ENCODE measurements at places on chromosomes 5 and 9. TPM values are rescaled to one million over a fixed set of nuclear protein-coding genes. Genes with fewer than 3 reads are reported as not detected.

MLANA gene
- total RNA-seq = not detected

GRCh38 chr9:99040911-99041582 is 63.9 kb upstream of the TGFBR1 start:
- H3K36me3 ChIP-seq = no peaks in the 10 kb centered on the region
- DNase-seq = peak; percentile 63
- no peaks in the 10 kb centered on the region for H3K27me3 ChIP-seq

- DNase-seq = no peak
Measured at GRCh38 chr9:20294046-20294750, 328.1 kb downstream of the MLLT3 start.

DNAJB5 gene
- total RNA-seq = 36.5 TPM

- no peaks in the 10 kb centered on the region for H3K27me3 ChIP-seq
- DNase-seq = no peak
- no peak overlapping the region for H3K4me3 ChIP-seq
- H3K27ac ChIP-seq = no peak overlapping the region
- H3K4me1 ChIP-seq = no peaks in the 10 kb centered on the region
Measured at GRCh38 chr5:74673011-74673790, 11.8 kb upstream of the HEXB start.

DNA sequence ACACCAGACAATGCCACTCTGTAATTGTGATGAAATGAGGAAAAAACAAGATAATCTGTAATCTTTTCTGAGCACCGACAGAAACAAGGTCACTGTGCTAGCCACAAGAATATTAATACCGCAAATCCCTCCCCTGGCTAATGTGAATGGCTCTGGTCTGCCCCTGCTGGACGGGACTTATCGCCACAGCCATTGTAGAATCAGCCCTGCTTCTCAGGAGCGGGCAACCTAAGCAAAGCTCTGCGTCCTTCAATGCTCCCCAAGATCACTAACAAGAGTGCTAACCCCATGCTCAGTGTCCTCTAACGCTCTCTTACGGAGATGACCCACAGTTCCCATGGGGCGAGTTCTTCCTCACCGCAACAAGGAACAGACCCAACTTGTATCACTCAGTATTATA is 42.7 kb downstream of the OR2V1 start:
- no peak overlapping the region for H3K27ac ChIP-seq
- H3K27me3 ChIP-seq = no peaks in the 10 kb centered on the region
- no peaks in the 10 kb centered on the region for H3K4me1 ChIP-seq
- no peaks in the 10 kb centered on the region for H3K36me3 ChIP-seq
- peak; percentile 81 for DNase-seq
- no peak overlapping the region for H3K4me3 ChIP-seq

- no peak overlapping the region for H3K27ac ChIP-seq
- DNase-seq = no peak
- H3K36me3 ChIP-seq = no peaks in the 10 kb centered on the region
- H3K4me1 ChIP-seq = peaks cover 9% of the 10 kb centered on the region
- H3K27me3 ChIP-seq = no peaks in the 10 kb centered on the region
- no peak overlapping the region for H3K4me3 ChIP-seq
Measured at GRCh38 chr5:76944638-76945037, 8.2 kb upstream of the CRHBP start.

PCDHB3 gene
- total RNA-seq = 4.3 TPM

- no peak overlapping the region for H3K4me3 ChIP-seq
- DNase-seq = no peak
- peaks cover 93% of the 10 kb centered on the region for H3K36me3 ChIP-seq
Measured at GRCh38 chr9:33988219-33988890, 60.3 kb downstream of the UBAP2 start.

DNA sequence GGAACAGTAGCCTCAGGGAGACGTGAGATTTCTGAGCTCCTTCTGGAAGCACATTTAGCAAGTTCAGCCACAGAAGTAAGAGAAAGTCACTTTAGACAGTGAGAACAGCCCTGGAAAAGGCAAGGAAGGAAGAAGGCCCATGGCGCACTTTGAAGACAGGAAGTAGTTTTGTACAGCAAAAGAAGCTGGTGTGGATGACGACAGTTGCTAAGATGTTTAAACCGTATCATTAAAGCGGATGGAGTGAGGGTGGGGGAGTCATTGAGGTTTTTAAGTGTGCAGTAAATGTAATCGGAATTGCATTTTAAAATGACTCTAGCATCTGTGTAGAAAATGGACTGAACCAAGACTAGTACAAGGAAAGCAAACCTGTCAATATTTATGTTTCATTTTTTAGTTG is 15.3 kb upstream of the TRPM3 start:
- no peak for DNase-seq
- H3K27ac ChIP-seq = no peak overlapping the region
- no peaks in the 10 kb centered on the region for H3K36me3 ChIP-seq
- no peak overlapping the region for H3K4me3 ChIP-seq
- H3K4me1 ChIP-seq = no peaks in the 10 kb centered on the region

DNA sequence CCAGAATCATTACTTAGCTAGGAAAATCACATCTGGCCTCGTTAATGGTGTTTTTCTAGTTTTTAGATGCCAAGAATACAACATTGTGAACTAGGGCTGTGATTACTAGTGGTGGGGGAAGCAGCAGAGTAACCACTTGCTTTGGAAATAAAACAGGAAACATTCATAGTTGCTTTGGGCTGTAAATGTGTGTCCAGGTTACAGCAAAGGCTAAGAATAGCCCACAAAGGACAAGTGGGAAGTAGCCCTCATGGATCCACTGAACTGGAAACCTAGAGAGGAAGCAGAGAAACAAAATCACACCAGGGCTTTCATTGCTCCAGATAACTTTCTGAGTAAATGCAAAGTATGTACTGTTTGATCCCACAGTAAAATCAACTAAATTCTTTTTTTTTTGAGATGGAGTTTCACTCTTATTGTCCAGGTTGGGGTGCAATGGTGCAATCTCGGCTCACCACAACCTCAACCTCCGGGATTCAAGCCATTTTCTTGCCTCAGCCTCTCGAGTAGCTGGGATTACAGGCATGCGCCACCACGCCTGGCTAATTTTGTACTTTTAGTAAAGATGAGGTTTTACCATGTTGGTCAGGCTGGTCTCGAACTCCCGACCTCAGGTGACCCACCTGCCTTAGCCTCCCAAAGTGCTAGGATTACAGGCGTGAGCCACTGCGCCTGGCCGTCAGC is 56.2 kb upstream of the TNFSF15 start:
- no peak overlapping the region for H3K27ac ChIP-seq
- no peaks in the 10 kb centered on the region for H3K27me3 ChIP-seq
- no peak overlapping the region for H3K4me3 ChIP-seq
- DNase-seq = no peak
- no peaks in the 10 kb centered on the region for H3K36me3 ChIP-seq
- H3K4me1 ChIP-seq = no peaks in the 10 kb centered on the region

- H3K36me3 ChIP-seq = no peaks in the 10 kb centered on the region
- no peaks in the 10 kb centered on the region for H3K4me1 ChIP-seq
- no peak for DNase-seq
- no peak overlapping the region for H3K4me3 ChIP-seq
Measured at GRCh38 chr5:54655761-54656160, 138.2 kb downstream of the SNX18 start.

All from endodermal cell (in vitro differentiated cells).